Body of pancreas (tissue), 4 donors: ENCODE measurements at places on chromosomes 2 and 18. TPM values are rescaled to one million over a fixed set of nuclear protein-coding genes. Genes with fewer than 3 reads are reported as not detected.

The EPAS1 gene
- total RNA-seq = 162 TPM

The IL1RL1 gene
- 12.5 TPM for total RNA-seq

DNA sequence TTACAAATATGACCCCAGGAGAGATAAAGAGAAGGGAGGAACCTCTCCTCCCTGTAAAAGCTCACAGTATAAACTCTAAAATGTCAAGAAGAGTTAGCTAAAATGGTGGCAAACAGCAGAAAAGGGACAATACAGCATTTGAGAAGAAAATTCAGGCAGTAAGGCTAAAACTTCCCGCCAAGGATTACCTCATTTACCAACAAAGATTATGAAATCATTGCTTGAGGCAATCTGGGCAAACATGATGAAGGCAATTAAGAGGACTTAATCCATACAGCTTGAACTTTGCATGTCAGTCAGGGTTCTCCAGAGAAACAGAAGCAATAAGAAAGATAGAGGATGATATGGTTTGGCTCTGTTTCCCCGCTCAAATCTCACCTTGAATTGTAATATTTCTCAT, 81.4 kb downstream of the CMPK2 start:
- H3K4me3 ChIP-seq = no peak overlapping the region
- no peak for DNase-seq

DNA sequence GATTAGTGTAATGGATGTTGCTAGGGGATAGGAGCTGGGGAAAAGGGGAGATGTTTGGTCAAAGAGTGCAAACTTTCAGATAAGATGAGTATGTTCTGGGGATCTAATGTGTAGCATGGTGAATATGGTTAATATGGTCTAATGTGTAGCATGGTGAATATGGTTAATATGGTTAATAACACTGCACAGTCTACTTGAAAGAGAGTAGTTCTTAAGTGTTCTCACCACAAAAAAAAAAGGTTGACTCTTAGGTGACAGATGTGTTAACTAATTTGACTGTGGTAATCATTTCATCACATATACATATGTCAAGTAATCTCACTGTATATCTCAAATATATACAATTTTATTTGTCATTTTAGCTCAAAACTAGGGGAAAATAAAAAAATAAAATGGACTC, 121.3 kb upstream of the CD226 start:
- no peak overlapping the region for H3K27ac ChIP-seq
- no peak for DNase-seq
- H3K4me1 ChIP-seq = no peaks in the 10 kb centered on the region
- no peak overlapping the region for H3K4me3 ChIP-seq
- H3K27me3 ChIP-seq = no peaks in the 10 kb centered on the region
- H3K36me3 ChIP-seq = no peaks in the 10 kb centered on the region
